AG08396 (cell line): ENCODE measurements at places on chromosomes 3 and 15.

DNA sequence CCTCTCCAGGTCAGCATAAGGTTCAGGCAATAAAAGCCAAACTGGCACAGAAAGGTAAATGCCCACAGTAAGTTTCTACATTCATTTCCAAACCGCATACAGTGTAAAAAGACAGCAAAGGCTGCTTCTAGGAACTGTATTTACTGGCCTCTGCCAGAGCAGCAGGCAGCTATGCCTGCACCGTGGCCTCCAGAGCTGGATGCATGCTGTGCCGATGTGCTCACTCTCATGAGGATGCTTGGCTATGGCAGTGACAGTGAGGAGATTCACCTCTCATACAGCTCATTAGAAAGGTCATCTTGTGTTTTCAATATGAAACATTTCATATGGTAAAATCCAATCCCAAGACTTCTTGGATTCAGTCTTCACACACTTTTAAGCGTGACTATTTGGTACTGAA lies 50.3 kb downstream of the UBP1 start:
- no peak for DNase-seq

GRCh38 chr3:194072097-194072428 lies 63.9 kb upstream of the HES1 start:
- DNase-seq: no peak

- DNase-seq: peak; percentile 23
Observed at GRCh38 chr3:177777699-177778098, 580.4 kb upstream of the TBL1XR1 start.

DNA sequence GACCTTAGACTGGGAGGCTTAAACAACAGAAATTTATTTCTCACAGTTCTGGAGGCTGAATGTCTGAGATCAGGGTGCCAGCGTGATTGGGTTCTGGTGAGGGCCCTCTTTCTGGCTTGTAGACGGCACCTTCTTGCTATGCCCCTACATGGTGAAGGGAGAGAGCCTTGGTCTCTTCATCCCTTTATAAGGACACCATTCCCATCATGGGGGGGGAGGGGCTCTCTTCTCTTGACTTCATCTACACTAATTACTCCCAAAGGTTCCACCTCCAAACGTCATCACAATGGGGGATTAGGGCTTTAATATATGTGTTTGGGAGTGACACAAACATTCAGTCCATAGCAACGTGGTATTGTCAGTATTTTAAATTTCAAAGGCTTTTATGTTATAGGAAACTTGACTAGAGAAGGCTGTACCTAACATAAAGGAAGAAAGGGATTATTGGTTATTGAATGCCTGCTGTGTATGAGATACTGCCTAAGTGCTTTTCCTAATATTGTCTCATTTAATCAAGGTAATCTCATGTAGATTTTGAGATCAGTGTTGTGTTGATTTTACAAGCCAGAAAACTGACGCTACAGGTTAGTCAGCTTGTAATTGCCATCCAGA lies 20.9 kb downstream of the SYN2 start:
- no peak for DNase-seq

DNA sequence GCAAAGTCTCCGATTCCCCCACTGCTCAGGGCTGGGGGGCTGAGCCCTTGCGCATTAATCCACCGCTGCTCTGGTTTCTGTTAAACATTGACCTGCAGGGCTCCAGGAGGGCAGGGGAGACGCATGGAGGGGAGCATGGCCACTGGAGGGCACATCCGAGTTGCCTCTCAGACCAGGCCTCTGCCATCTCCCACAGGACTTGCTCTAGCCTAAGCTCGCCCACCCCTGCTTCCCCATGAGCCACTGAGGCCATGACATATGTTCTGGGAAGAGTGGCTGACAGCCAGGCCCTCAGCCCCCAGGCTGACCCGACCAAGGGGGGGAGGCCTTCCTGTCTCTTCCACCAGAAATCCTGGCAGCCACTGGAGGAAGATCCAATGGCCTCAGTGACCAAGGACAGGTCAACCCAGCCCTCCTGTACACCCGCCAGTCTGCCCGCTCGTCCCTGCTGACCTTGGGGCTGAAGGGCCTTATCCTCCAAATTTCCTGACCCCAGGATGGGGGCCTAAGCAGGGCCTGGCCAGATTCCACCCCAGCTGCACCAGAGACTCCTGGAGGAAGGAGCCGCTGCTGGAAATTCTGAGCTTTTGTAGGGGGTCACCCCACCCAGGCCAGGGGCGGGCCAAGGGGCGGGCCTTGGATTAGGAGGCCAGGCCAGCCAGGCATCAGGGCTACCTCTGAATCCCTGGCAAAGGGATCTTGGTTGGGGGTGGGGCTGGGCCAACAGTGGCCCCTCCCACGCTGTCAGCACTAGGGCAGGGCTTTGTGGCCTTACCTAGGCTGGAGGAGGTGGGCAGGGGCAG lies at the start of gene HYAL1:
HYAL1 (minus strand) TSS at position 562 of the 803 bp plus-strand sequence. CDS start 618 bp downstream, outside the sequence.
- no peak for DNase-seq

GRCh38 chr3:99789011-99789721 lies 28.5 kb upstream of the CMSS1 start:
- peak; percentile 60 for DNase-seq

- no peak for DNase-seq
Observed at GRCh38 chr3:120064641-120065040, 29.6 kb downstream of the GSK3B start.

GRCh38 chr3:30778933-30779332 lies 115.5 kb downstream of the GADL1 start:
- no peak for DNase-seq
